ENCODE measurements at places on chromosomes 4 and X.

DNA sequence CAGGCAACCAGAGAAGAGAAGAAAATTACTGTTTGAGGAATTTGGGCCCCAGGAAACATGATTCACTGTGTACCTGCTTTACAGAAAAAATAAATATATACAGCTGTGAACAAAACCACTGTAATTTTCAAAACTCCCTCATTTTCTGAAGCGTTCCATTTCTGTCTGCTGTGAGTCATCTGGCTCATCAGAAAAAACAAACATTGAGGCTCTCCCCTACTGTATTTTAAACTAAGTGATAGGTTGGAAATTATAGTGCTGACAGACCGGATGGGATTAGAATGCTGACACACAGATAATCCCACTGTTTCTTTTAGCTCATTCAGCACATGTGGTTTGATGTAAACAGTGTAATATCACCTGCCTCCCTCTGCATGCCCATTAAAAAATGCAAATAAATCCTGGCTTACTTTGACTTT is 847.0 kb downstream of the TRIML1 start:
- no peaks in the 10 kb centered on the region for H3K36me3 ChIP-seq
- no peaks in the 10 kb centered on the region for H3K27me3 ChIP-seq
- H3K4me3 ChIP-seq = no peak overlapping the region
- no peak for DNase-seq
- no peak overlapping the region for H3K27ac ChIP-seq
- H3K4me1 ChIP-seq = no peaks in the 10 kb centered on the region

DNA sequence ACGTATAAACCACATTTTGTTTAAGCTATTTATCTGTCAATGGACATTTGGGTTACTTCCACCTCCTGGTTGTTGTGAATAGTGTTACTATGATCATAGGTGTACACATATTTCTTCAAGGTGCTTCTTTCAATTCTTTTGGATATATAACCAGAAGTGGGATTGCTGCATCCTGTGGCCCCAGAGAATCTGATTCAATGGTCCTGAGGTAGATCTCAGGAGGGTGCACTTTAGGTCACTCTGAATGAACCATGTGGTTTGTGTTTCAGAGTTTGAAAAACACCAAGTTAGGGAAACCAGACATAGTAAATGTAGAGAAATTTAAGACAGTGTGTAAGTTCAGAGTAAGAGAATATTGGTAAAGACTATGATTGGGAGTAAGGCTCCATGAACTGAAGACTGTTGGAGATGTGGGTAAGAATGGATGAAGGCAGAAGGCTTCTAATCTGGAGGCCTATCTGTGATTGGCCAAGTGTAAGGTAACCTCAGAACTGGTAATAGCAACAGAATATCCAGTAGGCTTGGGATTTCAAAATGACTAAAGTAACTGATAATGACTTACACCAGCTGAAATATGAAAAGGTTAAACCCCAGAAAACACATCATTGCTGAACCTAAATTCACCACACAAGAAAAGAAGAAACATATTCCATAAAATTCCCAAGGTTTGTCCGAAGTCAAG is 236.9 kb downstream of the CAMK2D start:
- H3K36me3 ChIP-seq = no peaks in the 10 kb centered on the region
- H3K4me1 ChIP-seq = no peaks in the 10 kb centered on the region
- DNase-seq = no peak
- no peak overlapping the region for H3K4me3 ChIP-seq
- no peak overlapping the region for H3K27ac ChIP-seq

DNA sequence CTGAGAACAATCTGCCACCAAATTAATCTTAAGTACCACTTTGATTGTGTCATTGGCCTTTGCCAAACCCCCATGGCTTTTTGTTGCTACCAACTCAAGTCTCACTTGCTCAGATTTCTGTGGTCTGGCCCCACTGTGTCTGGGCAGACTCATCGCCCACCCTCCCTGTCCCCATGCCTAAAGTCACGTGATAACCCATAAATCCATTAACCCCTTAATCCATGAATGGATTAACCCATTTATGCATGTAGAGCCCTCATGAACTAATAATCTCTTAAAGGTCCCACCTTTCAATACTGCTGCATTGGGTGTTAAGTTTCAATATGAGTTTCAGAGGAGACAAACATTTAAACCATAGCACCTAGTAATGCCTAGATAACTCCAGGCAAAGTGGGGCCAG is 78.5 kb upstream of the BLTP1 start:
- H3K27ac ChIP-seq = no peak overlapping the region
- no peaks in the 10 kb centered on the region for H3K4me1 ChIP-seq
- H3K27me3 ChIP-seq = no peaks in the 10 kb centered on the region
- no peaks in the 10 kb centered on the region for H3K36me3 ChIP-seq
- no peak for DNase-seq

DNA sequence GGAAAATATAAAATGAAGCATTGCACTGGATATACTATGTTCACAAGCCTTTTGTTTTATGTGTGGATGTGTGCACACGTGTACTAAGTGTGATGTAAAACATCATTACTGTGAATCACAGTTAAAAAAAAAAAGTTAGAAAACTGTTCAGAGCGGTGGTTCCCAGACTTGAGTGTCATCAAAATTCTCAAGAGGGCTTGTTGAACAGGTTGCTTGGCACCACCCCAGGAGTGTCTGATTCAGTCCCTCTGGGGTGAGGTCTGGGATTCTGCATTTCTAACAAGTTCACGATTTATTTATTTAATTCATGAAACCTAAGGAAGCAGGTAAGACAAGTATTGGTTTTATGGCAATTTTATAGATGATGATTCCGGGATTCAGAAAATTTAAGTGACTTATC is 1.8 kb downstream of the CENPU start:
- DNase-seq = no peak
- no peak overlapping the region for H3K27ac ChIP-seq
- peak overlapping the region; percentile 99 for H3K4me3 ChIP-seq
- H3K4me1 ChIP-seq = peaks cover 4% of the 10 kb centered on the region

GRCh38 chr4:74536557-74536956 is 91.6 kb downstream of the AREG start:
- no peak for DNase-seq
- H3K4me3 ChIP-seq = no peak overlapping the region
- H3K36me3 ChIP-seq = no peaks in the 10 kb centered on the region
- no peak overlapping the region for H3K27ac ChIP-seq
- no peaks in the 10 kb centered on the region for H3K27me3 ChIP-seq

GRCh38 chrX:154712781-154713740 is 37.8 kb downstream of the GAB3 start:
- H3K36me3 ChIP-seq = no peaks in the 10 kb centered on the region
- H3K4me3 ChIP-seq = no peak overlapping the region
- no peak for DNase-seq
- H3K4me1 ChIP-seq = no peaks in the 10 kb centered on the region

- no peaks in the 10 kb centered on the region for H3K4me1 ChIP-seq
- no peak overlapping the region for H3K27ac ChIP-seq
- no peaks in the 10 kb centered on the region for H3K36me3 ChIP-seq
- DNase-seq = no peak
Measured at GRCh38 chrX:124342174-124342867, 4.0 kb upstream of the SH2D1A start.

GRCh38 chr4:142168181-142168580 is 531.8 kb downstream of the IL15 start:
- no peaks in the 10 kb centered on the region for H3K4me1 ChIP-seq
- no peaks in the 10 kb centered on the region for H3K36me3 ChIP-seq
- no peak for DNase-seq
- no peaks in the 10 kb centered on the region for H3K27me3 ChIP-seq

- no peaks in the 10 kb centered on the region for H3K4me1 ChIP-seq
- DNase-seq = no peak
- H3K4me3 ChIP-seq = peak overlapping the region; percentile 91
- H3K27me3 ChIP-seq = no peaks in the 10 kb centered on the region
- H3K27ac ChIP-seq = no peak overlapping the region
- H3K36me3 ChIP-seq = no peaks in the 10 kb centered on the region
Measured at GRCh38 chrX:135340831-135341230, 31.6 kb downstream of the ETDC start.

DNA sequence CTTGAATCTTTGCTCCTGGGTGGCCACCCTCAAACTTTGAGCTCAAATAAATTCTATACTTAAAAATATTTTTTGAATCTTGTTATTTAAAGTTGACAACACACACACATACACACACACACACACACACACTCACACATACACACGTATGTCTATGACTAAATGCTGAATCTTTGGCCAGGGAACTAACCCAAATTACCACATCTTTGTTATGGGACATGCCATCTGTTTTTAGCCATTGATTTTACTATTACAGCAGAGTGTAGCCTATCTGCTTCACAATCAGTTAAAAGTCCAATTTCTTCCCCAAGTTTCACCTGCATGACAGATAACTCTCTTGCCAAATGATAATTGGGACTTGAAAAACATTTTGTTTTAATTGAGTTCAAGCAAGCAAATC is 45.0 kb upstream of the USP46 start:
- no peaks in the 10 kb centered on the region for H3K36me3 ChIP-seq
- no peak overlapping the region for H3K4me3 ChIP-seq
- no peaks in the 10 kb centered on the region for H3K4me1 ChIP-seq

GRCh38 chr4:27830251-27830650 is 969.6 kb downstream of the STIM2 start:
- no peak for DNase-seq
- H3K27me3 ChIP-seq = no peaks in the 10 kb centered on the region
- no peaks in the 10 kb centered on the region for H3K4me1 ChIP-seq
- H3K4me3 ChIP-seq = no peak overlapping the region
- H3K27ac ChIP-seq = no peak overlapping the region
- H3K36me3 ChIP-seq = no peaks in the 10 kb centered on the region

- H3K36me3 ChIP-seq = no peaks in the 10 kb centered on the region
- no peak overlapping the region for H3K4me3 ChIP-seq
- H3K27me3 ChIP-seq = no peaks in the 10 kb centered on the region
Measured at GRCh38 chr4:912548-913279, 19.4 kb downstream of the GAK start.

DNA sequence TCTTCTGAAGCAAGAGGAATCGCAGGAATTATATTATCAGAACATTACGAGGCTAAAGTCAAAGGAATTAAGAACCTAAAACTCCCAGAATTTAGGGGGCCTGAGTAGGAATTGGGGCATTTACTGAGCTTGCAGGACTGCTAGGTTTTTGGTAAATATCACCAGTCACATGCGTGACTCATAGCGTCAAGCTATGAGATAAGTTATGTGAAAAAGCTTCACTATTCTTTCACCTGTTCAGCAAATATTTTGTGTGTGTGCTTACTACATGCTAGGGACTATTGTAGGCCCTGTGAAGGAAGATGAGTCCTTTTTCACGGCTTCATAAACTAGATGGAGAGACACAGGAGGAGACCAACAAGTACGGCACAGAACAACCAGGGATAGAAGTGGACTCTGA is 52.2 kb downstream of the MAGEA10 start:
- no peaks in the 10 kb centered on the region for H3K36me3 ChIP-seq
- DNase-seq = no peak
- no peaks in the 10 kb centered on the region for H3K27me3 ChIP-seq
- no peak overlapping the region for H3K4me3 ChIP-seq

- H3K36me3 ChIP-seq = no peaks in the 10 kb centered on the region
- H3K27ac ChIP-seq = no peak overlapping the region
- no peak overlapping the region for H3K4me3 ChIP-seq
- no peak for DNase-seq
- H3K4me1 ChIP-seq = no peaks in the 10 kb centered on the region
Measured at GRCh38 chrX:20479896-20480295, 213.2 kb upstream of the RPS6KA3 start.

- H3K36me3 ChIP-seq = no peaks in the 10 kb centered on the region
- DNase-seq = no peak
- H3K4me1 ChIP-seq = no peaks in the 10 kb centered on the region
- H3K27ac ChIP-seq = no peak overlapping the region
- no peaks in the 10 kb centered on the region for H3K27me3 ChIP-seq
- H3K4me3 ChIP-seq = no peak overlapping the region
Measured at GRCh38 chr4:73019462-73020047, 50.0 kb downstream of the COX18 start.

DNA sequence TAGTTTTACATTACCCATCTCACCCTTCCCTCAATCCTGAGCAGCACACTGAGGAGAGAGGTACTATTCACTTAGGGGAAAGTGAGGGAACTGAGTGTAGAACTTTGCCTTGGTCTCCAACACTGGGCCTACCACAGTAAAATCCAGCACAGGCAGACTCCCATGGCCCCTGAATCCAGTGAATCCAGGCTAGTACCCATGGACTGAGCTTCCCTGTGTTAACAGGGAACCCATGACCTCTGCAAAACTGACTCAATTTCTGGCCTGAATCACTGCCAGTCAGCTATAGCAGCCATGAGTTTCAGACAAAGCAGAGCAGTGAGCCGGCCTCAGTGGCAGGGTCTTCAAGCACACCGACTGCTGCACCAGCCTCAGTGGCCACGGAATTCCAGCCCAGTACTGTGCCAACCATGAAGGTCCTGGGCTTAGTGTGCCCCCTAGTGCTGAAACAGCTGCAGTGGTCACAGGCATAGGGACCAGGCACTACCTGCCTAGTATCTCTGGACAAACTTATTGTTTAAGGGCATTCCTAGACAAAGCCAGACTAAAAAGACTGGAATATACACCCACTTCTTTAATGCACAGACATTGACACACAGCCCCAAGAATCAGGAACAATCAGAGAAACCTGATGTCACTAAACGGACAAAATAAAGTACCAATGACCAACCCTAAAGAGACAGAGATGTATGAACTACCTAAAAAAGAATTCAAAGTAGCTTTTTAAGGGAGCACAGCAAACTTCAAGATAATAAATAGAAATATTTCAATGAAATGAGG is 127.4 kb upstream of the RPL34 start:
- no peaks in the 10 kb centered on the region for H3K4me1 ChIP-seq
- H3K27ac ChIP-seq = no peak overlapping the region
- H3K27me3 ChIP-seq = no peaks in the 10 kb centered on the region

DNA sequence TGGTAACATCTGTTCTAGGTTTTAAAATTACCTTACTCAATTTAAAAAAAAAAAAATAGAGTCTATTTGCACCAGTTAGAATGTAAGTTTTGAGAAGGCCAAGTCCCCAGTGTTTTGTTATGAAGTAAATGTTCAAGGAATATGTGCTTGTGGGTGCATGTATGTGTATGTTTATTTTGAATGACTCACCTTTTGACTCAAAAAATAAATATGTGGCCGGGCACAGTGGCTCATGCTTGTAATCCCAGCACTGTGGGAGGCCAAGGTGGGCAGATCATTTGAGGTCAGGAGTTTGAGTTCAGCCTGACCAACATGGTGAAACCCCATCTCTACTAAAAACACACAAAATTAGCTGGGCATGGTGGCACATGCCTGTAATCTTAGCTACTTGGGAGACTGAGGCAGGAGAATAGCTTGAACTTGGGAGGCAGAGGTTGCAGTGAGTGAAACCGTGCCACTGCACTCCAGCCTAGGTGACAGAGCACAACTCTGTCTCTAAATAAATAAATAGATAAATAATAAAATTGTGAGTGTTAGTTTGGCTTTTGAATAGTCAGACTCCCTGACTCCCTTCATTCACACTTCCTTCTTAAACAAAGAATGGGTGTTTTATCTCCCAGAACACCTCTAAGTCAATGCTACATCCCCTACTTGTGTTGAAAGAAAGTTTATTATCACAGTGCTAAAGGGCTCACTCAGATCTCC is 511.3 kb upstream of the PCDH7 start:
- no peak overlapping the region for H3K27ac ChIP-seq
- H3K27me3 ChIP-seq = no peaks in the 10 kb centered on the region
- H3K36me3 ChIP-seq = no peaks in the 10 kb centered on the region
- no peak for DNase-seq
- H3K4me1 ChIP-seq = no peaks in the 10 kb centered on the region
